ENCODE measurements at places on chromosomes 13 and 19.

- no peak for DNase-seq
These were observed 19.7 kb downstream of the SCEL start for GRCh38 chr13:77555246-77555645.

DNA sequence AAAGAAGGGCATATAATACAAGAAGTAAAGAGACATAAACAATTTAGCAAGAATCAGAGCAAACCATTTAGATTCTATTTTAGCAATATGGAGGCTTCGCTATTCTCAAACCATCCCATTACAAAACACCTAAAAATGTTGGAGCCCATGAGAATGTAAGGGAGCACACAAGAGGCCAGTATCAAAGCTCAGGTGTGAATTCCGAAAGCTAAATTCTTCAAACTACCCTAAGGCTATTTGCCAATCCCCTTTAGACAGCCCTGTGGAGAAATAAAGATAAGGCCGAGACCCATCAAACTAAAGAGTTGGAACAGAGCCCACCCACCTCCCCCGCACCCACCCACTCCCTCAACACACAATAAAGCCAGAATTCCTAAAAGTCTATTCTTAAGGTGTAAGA lies 210.8 kb upstream of the MAB21L1 start:
- DNase-seq: no peak

DNA sequence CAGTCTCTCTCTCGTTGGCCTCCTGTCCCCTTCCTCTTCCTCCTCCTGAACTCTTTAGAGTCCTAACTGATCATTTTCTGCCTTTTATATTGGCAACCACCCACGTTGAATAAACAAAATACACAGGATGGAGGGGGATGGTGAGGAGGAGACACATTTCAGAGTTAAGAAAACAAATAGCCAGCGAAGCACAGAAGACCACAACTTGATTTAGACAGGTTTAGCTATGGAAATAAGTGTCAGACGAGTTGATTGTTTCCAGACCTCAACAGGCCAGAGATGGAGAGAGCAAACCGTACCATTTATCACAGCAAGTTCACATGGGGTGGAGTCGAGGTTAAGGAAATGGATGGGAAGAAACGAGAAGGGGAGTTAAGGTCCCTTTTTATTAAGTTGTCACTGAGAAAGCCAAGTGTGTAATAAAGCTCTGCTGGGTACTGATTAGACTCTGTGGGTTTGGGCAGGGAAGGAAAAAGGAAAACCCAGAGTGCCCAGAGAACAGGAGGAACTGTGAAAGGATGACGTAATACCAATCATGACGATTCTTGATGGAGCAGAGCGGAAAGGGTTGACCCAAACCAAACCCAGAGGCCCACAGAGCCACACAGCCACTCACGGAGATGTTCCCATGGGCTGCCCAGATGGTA lies 11.1 kb upstream of the SERP2 start:
- DNase-seq: no peak

DNA sequence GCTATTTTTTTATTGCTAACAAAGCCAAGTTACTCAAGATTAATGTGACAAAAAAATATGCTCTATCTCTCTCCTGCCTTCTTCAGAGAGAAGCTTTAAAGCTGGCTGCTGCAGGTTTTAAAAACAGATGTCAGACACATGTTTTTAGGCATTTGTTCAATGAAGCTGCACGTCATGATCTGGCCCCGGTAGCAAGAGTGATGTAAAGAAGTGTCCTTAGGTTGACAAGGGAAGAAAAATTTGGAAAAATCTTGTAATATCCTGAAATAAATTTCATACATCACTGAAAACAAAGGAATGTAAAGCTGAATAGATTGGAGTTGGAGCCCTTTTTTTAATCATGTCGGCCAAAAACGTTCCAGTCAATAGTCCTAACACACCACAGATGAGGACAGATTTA lies 531.4 kb upstream of the NBEA start:
- no peak for DNase-seq

DNA sequence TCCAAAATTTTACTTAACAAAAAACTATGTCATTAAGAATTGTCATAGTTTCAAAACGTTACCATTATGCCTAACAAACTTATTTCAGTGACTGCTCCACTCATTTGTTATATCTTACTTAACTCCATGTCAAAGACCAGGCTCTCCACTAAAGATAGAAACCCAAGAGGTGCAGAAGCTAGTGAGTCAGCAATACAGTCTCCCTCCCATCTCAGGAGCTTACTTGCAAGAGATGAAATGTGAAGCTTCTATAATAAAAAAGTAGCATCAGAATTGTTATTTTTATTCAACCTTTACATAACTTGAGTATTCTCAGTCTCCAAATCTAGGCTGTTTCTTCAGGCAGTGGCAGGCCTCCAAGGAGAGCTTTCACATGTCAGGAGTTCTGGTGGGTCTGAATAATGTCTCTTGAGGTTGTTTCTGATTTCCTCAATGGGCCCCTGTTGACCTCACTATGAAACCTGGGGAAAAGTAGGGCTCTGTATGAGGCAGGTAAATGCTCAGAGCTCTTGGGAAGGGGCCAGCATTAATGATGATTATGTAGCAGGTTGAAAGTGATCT lies 242.0 kb downstream of the NDFIP2 start:
- no peak for DNase-seq

Measured in activated naive CD8-positive, alpha-beta T cell treated with anti-CD3 and anti-CD28 coated beads, Interleukin-2, amount 50 U/mL, for 24 hours (primary cell).